ENCODE measurements at places on chromosomes 2 and 18. TPM values are rescaled to one million over a fixed set of nuclear protein-coding genes. Genes with fewer than 3 reads are reported as not detected.
A peak's percentile ranks its signal among the peaks of the same experiment; 100 is the strongest.

The BCL11A gene
- not detected for total RNA-seq

The SLC20A1 gene
- 99.9 TPM for total RNA-seq

The CFAP221 gene
- not detected for total RNA-seq

The GAD1 gene
- 4.3 TPM for total RNA-seq

The PLCL1 gene
- not detected for total RNA-seq

The MBP gene
- 44.4 TPM for total RNA-seq

The POTEI gene
- not detected for total RNA-seq

The FAM124B gene
- total RNA-seq: 0.60 TPM

The LCT gene
- total RNA-seq: not detected

The C2orf72 gene
- not detected for total RNA-seq

The TRIB2 gene
- 18.9 TPM for total RNA-seq

The FECH gene
- total RNA-seq: 75.7 TPM

The ITGB1BP1 gene
- 68.1 TPM for total RNA-seq

The SNORC gene
- total RNA-seq: 20.0 TPM

The PROKR1 gene
- not detected for total RNA-seq

The COBLL1 gene
- 8.0 TPM for total RNA-seq

The MBD1 gene
- total RNA-seq: 43.2 TPM

The ASB18 gene
- not detected for total RNA-seq

GRCh38 chr2:605674-606608 lies 71.3 kb downstream of the TMEM18 start:
- no peak for DNase-seq

GRCh38 chr2:201643216-201643890 lies at the start of gene TMEM237:
Gene TMEM237 (minus strand): TSS chr2:201643503. CDS start chr2:201643400, 103 bp downstream.
- DNase-seq: peak; percentile 42

GRCh38 chr2:121579309-121579708 lies 48.6 kb downstream of the RNU4ATAC start:
- DNase-seq: no peak

- DNase-seq: no peak
Measured at GRCh38 chr2:7034303-7034702, 117.1 kb downstream of the RNF144A start.

DNA sequence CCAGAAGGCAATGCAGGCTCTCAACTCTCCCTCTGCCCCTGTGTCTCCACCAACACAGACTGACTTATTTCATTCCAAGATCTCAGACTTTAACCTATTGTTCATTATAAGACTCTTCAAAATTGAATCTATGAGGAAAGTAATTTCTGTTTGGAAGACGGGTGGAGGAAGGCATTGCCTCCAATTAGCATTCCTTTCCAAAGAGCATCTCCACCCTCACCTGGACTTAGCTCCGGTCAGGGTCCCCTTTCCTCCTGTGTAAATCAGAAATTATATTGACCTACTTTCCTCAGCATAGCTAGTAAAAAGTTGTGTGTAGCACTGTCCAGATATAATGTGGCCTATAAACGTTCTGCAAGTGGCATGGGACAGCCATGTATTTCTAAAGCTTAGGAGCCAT lies 230.4 kb upstream of the ACVR2A start:
- no peak for DNase-seq

- no peak for DNase-seq
Measured at GRCh38 chr2:26649322-26649721, 8.2 kb upstream of the CIB4 start.

DNA sequence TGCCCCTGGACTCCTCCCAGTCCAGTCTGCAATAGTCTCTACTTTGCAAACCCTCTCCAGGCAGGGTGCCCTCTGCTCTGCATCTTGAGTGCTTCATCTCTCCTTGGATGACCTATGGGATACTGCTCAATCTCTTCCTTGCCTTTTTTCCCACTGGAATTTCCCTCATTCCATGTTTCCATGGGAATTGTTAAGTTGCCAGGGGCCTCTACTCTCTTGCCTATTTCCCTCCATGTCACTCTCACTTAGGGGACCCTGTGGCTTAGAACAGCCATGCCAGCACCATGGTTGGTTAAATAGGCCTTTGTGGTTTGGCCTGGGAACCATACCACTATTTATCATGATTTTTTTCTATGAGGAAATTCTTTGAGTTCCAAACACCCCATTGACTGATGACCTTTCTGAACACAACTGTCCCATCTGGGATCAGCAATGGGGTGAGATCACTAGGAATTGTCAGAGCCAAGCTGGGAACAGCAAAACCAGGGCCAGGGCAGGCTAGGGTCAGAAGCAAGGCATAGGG lies 91.4 kb upstream of the RBMS1 start:
- DNase-seq: no peak

- DNase-seq: no peak
Measured at GRCh38 chr2:50443288-50443687, 588.6 kb downstream of the NRXN1 start.

DNA sequence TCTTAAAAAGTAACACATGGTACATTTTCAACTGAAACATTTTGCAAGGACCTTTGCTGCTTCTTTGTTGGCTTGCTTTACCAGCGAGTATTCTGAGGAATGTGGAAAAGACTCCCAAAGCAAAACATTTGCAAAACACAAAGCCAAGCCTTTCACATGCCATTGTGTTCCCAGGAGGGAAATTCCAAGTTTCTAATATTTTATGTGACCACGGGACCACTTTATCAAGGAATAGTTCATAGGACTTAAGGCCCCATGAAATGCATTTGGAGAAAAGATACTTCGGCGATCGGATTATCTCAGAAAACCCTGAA lies 26.2 kb downstream of the CYP27C1 start:
- no peak for DNase-seq

DNA sequence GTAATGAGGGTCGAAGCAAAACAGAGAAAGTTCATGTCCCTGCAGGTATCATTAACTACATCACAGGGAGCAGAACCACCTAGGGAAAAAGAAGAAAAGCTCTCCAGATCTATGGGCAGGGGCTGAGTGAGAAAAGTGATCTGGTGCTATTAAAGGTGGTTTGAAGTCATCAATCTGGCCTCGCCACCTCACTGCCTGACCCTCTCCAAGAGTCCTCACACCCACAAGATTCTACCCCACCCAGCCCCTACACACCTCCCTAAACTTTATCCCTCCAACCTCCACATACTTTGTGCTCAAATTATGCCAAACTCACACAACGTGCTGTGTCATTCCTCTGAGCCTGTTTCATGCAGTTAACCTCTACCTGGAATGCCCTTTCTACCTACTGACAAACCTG lies 2.2 kb downstream of the GALNT14 start:
- DNase-seq: peak; percentile 82

GRCh38 chr18:75527848-75528685 lies 100.6 kb upstream of the SMIM21 start:
- no peak for DNase-seq

DNA sequence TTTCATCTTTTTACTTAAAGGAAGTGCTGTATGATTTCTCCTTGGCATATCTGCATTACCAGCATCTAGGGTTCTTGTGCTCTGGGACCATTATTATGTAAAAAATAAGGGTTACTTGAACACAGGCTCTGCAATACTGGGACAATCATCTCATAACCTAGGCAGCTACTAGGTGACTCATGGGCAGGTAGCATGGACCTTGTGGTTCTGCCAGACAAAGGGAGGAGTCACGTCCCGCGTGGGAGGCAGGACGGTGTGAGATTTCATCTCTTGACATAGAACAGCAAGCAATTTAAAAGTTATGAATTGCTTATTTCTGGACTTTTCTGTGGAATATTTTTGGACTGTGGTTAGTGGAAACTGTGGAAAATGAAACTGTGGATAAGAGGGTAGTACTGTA lies 34.1 kb downstream of the ASAP2 start:
- no peak for DNase-seq

- DNase-seq: no peak
Measured at GRCh38 chr2:158412206-158412605, 44.3 kb downstream of the CCDC148 start.

GRCh38 chr2:224034017-224034416 lies 5.1 kb downstream of the SERPINE2 start:
- no peak for DNase-seq

GRCh38 chr2:101396316-101396717 lies 9.0 kb upstream of the CREG2 start:
- peak; percentile 88 for DNase-seq

DNA sequence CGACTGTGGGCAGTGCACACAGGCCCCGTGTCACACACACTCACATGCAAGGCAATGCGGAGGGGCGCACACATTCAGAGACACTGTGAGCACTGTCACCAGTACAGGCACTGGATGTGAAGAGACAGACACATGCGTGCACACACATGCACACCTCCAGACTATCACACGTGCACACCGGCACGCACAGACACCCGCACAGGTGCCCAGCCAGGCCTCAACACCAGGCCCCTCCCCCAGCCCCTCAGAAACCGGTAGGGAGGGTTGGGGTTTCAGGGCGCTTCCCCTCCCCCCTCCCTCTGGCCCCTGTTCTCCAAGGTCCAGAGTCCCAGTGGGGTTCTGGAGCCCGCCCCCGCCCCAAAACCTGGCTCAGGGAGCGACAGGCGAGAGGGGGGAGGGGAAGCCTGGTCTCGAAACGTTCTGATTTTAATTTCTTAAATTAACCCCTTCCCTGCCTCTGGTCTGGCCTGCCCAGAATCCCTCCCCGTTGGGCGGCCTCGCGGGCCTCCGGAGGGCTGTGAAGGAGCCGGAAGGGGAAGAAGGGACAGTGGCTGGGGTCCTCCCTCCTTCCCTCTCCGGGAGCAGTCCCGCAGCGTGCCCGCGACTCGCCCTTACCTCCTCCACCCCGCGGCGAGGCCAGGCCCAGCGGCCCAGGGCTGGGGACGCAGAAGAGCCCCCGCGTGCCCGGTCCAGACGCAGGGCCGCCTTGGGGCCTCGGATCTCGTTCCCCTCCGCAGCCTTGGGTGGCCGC lies 558 bp downstream of the FBXO41 start:
- no peak for DNase-seq

GRCh38 chr2:8255448-8255800 lies 426.4 kb upstream of the ID2 start:
- DNase-seq: no peak

- DNase-seq: no peak
Measured at GRCh38 chr2:102013206-102014040, 21.7 kb downstream of the IL1R2 start.

DNA sequence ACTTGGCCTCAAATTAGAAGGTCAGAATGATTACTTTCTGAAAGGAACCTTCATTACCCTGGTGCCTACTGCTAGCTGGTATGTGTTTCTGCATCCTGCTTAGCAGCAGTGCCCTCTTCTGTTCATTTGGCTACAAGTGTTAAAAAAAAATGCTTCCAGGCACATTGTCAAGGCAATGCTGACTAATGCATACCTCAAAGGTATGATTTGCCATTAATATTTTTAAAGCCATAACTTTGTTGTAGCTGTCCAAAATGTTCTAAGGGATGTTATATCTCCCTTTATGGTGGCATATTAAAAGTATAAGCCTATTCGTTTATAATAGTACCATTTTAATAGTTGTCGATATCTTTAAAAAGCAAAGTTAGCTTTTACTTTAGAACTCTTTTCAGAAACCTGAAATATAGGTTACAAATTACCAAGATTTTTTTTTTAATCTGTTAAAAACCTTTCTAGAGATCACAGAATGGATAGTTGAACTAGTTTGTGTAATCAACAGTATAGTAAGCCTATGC lies 52.0 kb upstream of the FAM171B start:
- peak; percentile 38 for DNase-seq

DNA sequence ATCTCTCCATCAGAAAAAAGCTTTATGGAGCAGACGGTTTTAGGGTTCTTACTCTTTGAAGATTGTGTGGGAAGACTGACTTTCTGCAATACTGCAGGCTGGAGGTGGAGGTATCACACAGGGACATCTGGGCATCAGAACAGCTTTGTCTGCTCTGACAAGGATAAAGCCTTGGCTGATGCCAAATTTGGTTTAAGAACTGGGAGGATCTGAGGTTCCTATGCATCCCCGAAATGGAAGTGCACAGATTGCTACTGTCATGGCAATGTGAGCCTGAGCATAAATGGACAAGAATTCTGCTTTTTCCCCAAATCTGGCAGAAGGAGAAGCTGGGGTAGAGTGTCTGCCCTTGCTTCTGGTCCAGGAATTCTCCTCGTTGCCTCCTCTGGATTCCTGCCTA lies 424.3 kb downstream of the SLC4A3 start:
- no peak for DNase-seq

GRCh38 chr2:55026202-55026601 lies 24.0 kb downstream of the RTN4 start:
- DNase-seq: no peak

DNA sequence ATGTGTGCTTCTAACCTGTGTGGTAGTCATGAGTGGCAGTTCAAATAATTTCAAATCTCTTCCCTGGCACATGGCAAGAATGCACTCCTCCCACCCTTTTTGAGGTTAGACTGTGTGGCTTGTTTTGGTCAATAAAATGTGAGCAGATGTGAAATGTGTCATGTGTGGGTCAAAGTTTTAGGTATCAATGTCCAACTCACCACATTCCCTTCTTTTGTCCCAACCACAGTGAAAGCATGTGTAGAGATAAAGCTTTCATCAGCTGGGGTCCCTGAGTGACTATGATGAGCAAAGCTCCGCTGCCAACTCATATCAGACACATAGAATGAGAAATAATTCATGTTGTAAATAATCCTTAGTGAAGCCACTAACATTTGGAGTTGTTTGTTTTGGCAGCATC lies 118.2 kb downstream of the PAX3 start:
- DNase-seq: no peak

GRCh38 chr18:30450927-30451326 lies 591.6 kb downstream of the DSC3 start:
- no peak for DNase-seq

GRCh38 chr2:231709636-231709980 lies 1.3 kb downstream of the PTMA start:
- DNase-seq: peak; percentile 47

- DNase-seq: no peak
Measured at GRCh38 chr2:152791979-152792378, 73.6 kb downstream of the ARL6IP6 start.

- no peak for DNase-seq
Measured at GRCh38 chr2:51780353-51780752, 748.4 kb upstream of the NRXN1 start.

GRCh38 chr18:72181241-72181764 lies 362.8 kb downstream of the CBLN2 start:
- no peak for DNase-seq

- DNase-seq: peak; percentile 89
Measured at GRCh38 chr2:235300368-235301201, 193.3 kb upstream of the AGAP1 start.

GRCh38 chr18:79625924-79626561 lies 53.6 kb upstream of the CTDP1 start:
- DNase-seq: no peak

DNA sequence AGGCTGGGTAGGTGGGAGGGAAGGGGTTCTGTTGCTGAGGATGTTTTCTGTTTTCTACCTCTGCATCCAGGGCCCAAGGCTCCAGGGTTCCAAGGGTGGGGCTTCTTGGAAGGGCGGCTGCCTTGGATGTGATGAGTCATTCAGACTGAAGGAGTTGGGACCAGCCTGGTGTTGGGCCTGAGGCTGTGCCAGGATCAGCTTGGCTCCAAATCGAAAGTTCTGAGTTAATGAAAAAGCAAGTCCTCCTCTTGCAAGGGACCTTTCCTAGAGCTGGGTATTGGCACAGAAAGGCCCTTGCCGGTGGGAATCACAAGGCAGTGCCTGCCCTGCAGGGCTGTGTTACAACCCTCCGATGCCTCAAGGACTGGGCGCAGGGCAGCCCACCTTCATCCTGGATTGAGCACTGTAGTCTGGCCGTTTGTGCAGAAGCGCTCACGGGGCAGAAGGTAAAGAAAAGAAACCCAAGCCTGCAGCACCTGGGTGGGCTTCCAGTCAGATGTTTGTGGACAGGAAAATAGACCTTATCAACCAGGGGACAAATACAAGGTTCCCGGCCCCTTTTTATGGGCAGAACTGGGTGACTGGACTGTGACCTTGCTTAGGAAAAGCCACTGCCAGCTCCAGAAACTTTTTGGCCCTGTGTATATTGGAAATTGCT lies 52.5 kb upstream of the MCFD2 start:
- DNase-seq: peak; percentile 91

GRCh38 chr18:77005651-77006195 lies 126.9 kb downstream of the MBP start:
- no peak for DNase-seq

Measured in PC-9 (cell line).